ENCODE measurements at places on chromosomes 4 and X.

DNA sequence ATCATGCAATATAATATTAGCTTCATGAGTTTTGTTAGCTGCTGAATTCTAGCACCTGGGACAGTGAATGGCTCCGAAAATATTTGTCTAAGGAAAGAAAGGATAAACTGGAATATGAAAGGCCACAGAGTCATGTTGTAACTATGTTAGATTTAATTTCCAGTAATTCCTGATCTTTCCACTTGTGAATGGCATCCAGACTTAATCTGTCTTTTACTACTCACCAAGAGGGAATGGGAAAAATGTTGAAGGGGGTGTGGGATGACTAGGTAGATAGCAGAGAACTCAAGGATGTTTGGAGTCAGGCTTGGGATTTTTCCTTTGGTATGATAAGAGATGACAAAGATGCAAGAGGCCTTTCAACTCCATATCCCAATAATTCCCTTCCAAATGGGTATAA lies 9.4 kb downstream of the ADH6 start:
- DNase-seq, result no peak

- peak; percentile 53 for DNase-seq
Measured at GRCh38 chrX:9995855-9996339, 28.7 kb downstream of the CLDN34 start.

DNA sequence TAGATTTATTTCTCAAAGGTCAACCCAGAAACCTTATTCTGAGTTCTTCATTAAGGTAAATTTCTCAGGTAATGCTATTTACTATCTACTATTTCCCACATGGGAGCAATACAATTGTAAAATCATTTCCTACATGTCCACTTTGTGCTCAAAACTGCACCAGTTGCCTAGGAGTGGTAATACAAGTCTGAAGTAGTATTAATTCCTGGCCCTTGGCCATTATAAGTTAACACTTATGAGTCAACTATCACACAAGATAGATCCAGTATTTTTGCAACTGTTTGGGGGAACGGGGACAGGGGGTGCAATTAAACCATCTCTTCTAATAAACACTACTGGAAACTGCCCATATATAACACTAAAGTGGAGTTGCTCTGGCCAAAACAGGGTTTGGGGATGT lies 48.9 kb downstream of the ACSL4 start:
- DNase-seq, result no peak

GRCh38 chr4:92885632-92886031 lies 581.9 kb downstream of the GRID2 start:
- no peak for DNase-seq

DNA sequence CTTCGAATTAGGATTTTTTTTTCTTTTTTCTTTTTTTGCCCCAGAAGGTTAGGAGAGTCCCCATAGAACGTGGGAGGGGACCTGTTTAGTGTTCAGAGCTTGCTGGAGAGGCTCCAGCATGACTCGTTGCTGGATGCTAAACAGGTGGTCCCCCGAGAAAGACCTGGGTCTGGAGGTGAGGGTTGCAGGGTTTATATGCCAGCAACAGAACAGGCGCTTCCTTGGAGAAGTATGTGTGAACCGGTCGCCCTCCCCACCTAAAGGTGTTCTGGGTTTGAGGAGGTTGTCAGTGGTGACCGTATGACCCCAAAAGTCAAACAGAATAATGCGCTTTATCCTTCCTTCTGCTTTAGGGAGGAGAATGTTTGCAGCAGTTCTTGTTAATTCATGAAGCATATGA lies 52.1 kb upstream of the SHOX start:
- DNase-seq, result no peak

GRCh38 chr4:76214177-76214675 lies 602 bp upstream of the SCARB2 start:
- no peak for DNase-seq

DNA sequence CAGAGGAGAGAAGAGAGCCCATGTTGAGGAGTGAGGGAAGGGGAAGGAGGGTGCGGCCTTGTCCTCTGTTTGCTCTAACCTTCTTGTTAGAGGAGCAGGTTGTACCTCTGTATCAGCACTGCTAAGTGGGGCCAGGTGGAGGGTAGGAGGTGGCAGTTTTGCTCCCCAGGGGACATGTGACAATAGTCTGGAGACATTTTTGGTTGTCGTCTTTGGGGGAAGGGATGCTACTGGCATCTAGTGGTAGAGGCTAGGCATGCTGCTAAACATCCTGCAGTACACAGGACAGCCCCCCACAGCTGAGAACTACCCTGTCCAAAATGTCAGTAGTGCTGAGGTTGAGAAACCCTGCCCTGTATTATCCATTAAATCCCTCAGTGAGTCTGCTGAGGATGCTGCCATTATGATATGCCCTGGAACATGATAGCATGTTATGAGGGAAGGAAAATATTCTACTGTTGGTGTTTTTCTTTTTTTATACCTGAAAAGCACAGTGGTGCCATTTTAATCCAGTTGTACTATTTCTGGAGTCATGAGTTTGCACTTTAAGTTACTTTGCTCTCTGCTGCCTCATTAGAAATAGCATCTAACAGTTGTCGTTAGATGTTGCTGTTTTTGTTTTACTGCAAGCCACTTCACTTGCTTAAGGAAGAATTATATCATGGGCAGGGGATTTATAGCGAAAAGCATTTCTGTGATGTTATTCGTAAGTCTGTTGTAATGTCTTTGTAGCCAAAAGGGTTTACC lies 90.6 kb downstream of the LRP2BP start:
- no peak for DNase-seq

- DNase-seq, result no peak
Measured at GRCh38 chrX:97987979-97988378, 1104.3 kb downstream of the RPA4 start.

DNA sequence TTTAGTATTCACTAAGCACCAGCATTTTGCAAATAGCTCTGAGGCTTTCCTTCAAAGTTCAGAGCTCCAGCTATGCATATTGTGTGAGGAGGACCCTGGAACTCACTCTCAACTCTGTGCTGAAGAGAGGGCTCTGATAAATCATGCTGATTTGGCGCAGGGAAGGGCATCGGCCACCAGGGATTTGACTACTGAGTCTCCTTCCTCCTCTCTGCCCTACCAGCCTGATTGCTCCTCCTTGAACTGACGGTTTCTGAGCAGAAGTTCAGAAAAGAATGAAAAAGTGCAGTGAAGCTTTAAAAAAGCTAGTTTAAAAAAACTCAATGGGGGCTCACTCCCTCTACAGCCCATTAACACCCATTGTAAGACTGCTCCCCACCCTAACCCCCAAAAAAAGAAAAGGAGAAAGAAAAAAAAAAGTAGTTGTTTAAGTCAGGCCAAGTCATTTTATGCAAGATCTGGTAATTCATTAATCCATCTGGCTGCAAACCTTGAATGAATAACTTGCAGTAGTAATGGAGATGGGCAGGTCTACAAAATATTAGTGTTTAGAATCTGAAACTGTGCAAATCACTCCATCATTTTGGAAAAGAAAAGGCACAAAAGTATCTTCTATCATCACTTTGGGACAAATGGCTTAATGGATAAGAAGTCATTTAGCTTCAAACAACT lies 13.3 kb downstream of the PPARGC1A start:
- DNase-seq, result no peak

DNA sequence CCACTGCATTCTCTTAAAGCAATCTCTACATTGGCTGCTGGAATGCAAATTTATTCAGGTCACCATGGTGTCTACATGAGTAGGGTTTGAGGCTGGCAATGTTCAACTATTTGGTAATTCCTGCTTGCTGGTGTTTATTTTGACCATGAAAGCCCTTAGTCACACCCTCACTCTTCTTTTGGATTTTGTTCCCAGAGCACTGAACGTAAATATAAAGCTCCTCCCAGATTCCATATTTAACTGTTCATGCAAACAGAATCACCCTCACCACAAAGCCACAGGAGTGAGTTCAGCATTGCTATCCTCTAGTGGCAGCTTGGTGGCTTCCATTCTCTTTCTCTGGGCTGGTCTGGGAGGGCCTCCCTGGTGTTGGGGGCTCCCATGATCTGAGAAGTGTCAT lies 82.8 kb downstream of the LNX1 start:
- DNase-seq, result no peak

DNA sequence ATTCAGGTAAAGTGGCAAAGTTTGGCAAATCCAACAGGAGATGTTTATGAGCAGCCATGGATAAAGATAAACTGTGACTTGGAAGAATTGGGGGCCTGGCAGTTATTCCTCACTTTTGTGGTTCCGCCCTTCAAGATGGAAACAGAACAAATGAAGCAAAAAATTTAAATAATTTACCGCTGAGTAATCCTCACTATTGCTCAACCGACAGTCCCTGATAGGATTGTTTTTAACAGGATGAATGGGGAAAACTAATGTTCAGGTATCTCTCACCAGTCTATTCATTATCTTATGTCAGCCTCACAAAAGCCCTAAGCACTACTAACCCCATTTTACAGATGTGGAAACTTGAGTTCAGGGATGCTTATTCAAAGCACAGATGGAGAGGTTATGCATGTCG lies 90.8 kb downstream of the FNIP2 start:
- DNase-seq, result no peak

DNA sequence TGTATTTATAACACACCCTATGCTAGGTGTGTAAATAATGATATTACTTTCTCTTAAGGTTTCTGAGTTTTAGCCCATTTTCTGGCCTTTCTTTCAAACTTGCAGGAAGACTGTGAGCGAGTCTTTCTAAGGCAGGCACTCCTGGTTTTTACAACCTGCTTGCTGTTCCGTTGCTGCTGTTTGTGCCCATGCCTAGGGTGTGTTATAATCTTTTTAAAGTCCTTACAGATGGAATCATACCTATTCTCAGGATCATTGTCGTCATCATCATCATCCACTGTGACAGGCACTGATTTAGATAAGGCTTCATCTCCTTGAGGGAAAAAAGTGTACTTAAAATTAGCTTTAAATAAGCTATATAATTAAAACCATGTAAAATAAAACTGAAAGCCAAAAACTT lies 110.0 kb downstream of the ATRX start:
- no peak for DNase-seq

DNA sequence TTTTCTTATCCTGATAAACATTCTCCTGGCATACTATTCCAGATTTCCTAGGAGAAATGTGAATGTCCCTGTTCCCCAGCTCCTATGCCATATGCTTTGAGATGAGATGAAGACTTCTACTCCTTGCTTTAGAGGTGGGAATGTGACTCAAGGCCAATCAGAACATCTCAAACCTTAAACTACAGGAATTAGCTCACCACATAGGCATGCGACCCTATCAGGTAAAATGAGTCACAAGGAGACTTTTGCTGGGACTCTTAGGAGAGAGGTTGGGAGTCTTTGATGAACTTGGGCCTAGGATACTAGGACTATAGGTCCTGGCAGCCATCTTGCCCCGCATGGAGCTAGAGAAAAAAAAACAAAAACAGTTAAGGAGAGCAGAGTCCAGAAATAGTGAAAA lies 5.8 kb upstream of the USO1 start:
- DNase-seq, result no peak

DNA sequence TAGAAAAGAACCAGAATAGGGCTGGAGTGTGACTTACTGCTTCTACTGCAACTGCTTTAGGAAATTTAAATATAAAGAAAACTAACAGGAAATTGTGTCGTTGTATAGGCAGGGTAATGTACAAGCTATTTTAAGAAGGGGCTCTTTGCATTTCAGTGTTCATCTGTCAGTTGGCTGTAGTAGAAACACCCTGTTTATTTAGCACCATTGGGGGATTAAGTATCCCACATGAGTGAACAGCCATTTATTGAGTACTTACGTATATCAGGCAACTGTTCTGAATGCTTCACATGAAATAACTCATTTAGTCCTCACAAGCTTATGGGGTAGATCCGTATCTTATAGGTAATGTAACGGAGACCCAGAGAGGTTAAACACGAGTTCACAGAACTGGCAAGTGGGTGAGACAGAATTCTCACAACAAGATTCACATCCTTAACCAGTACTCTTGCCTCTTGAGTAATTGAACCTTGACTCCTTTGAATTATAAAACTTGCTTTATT lies 23.9 kb downstream of the STIM2 start:
- no peak for DNase-seq

GRCh38 chrX:132294776-132295495 lies 75.7 kb upstream of the RAP2C start:
- DNase-seq, result no peak

DNA sequence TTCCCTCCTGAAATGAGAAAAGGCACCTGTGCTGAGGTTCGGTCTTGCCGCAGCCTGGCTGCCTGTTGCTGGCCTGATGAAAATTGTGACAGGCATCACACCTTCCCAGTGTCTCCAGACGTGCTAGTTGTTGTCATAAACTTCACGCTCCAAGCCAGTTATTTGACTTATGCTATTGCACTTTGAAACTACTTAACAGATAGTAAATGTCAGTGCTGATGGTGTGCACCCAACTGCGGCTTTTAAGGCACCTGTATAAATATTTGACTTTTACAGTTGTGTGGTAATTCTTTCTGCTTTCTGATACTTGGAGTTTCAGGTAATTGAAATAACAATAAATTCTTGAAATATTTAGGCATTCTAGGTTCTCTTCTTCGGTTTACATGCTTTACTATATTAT lies 1.8 kb downstream of the WWC2 start:
- DNase-seq, result no peak

DNA sequence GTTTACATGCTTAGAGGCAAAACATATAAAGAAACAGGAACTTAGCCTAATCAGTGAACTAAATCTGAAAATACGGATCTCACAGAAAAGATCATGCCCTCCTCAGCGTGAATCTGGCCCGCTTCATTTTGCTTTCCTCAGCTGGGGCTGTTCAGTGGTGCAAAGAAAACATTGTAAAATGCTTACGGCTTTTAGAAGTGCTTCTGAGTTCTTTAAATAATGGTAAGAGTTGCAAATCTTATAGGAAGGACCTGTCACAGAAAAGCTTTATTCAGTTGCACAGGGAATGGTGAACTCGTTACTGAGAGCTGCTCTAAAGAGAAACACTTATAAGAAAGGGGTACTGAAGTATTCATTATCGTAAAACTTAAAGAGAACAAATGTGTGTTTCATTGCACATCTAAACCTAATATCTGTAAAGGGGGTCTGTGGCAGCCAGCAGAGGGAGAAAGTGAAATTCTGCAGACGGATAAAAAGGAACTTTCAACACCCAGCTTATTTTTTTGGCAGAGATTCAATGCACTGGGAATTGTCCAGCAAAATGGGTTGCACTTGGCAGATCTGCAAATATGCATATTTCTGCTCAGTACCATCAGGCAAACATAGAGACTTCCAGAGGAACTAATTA lies 139.2 kb upstream of the ANK2 start:
- DNase-seq, result no peak

- no peak for DNase-seq
Measured at GRCh38 chr4:139838811-139839210, 173.2 kb downstream of the MGST2 start.

- DNase-seq, result no peak
Measured at GRCh38 chr4:8793571-8794160, 78.0 kb downstream of the HMX1 start.

GRCh38 chr4:40367451-40367850 lies 32.3 kb downstream of the CHRNA9 start:
- DNase-seq, result no peak

DNA sequence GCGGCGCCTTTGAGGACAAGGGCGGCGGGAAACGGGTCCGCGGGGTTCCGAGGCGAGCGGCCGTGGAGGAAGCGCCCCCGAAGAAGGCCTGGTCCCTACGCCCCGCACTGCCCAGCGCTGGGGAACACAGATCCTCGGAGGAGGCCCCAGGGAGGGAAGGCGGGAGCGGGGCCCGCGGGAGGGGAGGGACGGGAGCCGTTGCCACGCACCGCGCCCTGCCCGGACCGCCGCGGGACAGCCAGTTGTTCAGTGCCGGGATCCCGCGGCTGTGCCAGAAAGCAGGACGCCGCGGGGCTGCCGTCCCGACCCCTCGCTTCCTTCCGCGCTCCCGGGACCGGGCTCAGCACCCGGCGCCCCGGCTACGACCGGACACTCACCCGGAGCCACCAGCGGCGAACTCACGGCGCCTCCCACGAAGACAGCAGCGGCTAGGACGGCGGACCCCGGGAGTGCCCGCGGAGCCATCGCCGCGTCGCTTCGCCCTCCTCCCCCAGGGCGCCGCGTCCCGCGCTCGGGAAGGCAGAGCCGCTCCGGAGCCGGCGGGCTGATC lies 278 bp downstream of the RELL1 start:
- peak; percentile 42 for DNase-seq
